Activated gamma-delta T cell treated with Interleukin-2 at 50 U/mL for 16 hours (primary cell): ENCODE measurements at places on chromosomes 13 and 19.

DNA sequence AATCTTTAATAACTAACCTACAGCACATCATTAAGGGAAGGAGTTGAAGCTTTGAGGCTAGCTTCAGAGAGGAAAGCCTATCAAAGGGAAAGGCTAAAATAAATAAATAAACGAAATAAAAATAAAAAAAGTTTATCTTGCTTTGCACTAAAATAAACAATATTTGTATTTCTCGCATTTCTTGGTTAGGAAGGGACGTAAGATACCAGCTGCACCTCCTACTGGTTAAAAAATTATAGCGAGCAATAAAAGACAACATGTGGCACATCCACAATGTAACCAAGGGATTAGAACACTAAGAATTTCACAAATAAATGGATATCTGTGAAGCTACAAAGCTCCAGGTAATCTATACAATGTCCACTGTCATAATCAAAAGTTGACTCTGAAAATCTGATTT is 194.5 kb downstream of the DACH1 start:
- no peak for DNase-seq

- no peak for DNase-seq
Measured at GRCh38 chr13:31038834-31039552, 106.5 kb downstream of the TEX26 start.

DNA sequence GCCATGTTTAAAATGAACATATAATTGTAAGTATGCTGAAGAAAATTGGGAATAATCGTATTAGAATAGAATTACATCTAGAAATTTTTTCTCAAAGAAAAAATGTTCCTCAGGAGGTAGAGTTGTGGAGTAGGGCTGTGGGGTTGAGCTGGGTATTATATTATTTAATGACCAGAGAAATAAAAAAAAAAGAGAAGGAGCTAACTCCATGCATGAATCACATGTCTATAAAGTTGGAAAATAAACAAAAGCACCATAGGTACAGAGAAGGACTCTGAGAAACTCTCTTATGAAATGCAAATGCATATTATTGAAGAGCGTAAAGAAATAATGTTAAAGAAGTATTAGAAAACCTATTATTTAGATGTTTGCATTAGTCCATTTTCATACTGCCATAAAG is 405.5 kb downstream of the EFNB2 start:
- DNase-seq: no peak

DNA sequence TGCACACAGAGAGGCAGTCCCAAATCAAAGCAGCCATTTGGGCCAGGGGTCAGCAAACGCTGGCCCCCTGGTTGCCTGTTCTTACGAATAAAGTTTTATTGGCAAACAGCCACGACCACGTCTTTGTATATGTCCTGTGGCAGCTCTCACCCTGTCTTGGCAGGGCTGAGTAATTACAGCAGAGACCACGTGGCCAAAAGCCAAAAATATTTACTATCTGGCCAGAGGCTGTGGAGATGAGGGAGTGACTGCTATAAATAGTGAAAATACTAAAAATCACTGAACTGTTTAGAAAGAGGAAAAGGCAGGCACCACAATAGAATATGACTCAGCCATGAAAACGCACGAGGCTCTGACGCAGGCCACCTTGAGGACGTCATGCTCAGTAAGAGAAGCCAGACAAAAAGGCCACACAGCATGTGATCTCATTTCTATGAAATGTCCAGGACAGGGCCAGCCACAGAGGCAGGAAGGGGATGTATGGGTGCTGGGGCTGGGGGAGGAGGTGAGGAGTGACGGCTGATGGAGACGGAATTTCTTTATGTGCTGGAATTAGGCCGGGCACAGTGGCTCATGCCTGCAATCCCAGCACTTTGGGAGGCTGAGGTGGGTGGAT is 29.4 kb downstream of the SMIM24 start:
- DNase-seq: no peak

DNA sequence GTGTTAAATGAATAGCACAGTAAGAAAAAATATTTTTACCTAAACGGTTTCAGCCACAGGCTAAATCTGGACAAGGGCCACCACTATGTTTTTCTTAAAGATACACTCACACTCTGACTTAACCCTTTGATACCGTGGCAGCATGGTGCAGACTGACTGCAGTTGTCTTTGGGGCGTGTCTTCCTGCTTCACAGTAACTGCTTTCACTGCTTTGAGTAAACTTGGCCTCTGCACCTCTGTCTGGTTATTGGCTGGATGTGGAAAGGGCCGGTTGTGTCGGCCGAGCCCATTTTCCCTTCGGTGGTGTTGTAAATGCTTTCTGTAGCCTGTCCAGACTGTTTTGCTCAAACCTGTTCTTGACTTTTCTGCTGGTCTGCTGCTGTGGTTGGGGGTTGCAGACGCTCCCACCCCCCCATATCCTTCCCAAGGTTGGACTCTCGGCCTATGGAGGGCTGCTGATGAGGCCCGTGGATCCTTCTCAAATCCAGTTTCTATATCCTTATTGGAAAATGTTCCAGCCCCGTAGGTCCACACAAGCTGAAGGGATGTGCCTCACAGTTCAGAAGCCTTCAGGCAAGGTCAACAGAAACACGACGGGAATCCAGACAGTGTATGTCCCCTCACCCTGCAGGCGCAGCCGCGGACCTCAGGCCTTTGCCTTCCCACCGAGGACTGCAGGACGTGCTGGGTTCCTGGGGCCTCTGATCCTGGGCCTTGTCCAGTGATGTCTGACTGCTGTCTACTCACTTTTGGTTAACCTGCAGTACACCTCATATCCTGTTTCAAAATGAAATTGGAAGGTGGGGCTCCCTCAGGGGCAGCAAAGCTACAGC is 90.2 kb upstream of the RNF113B start:
- no peak for DNase-seq

- DNase-seq: no peak
Measured at GRCh38 chr13:46154136-46154801, 27.7 kb downstream of the LCP1 start.

DNA sequence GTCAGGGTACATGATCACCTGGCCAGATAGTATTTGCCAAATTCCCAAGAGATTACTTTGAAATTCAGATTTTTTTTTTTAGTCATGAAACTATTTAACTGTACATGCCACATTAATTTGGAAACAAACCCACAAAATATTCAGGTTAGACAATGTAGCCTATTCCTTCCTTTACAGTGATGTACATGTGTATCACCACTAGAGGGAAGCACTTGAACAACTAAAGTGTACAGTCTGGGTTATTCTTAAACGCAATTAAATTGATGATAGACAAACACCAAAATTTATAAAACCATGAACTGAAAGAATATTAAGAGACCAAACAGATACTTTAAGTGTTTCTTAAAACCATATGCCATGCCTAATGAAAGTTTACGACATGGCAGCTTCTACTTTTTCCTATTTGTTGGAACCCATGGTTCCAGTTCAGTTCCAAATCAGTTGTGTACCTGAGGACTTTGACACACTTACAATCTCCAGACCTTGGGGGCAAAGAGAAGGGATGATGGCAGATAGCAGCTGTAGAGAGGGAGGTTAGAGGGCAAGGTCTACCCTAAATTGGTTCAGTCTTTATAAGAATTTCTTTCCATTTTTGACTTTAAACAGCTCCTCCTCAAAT is 52.8 kb downstream of the TNFSF13B start:
- no peak for DNase-seq

- DNase-seq: no peak
Measured at GRCh38 chr13:72390909-72391308, 336.5 kb downstream of the MZT1 start.

- no peak for DNase-seq
Measured at GRCh38 chr13:46405457-46405856, 18.4 kb upstream of the RUBCNL start.

- no peak for DNase-seq
Measured at GRCh38 chr13:20239748-20240147, 7.6 kb upstream of the GJB6 start.

DNA sequence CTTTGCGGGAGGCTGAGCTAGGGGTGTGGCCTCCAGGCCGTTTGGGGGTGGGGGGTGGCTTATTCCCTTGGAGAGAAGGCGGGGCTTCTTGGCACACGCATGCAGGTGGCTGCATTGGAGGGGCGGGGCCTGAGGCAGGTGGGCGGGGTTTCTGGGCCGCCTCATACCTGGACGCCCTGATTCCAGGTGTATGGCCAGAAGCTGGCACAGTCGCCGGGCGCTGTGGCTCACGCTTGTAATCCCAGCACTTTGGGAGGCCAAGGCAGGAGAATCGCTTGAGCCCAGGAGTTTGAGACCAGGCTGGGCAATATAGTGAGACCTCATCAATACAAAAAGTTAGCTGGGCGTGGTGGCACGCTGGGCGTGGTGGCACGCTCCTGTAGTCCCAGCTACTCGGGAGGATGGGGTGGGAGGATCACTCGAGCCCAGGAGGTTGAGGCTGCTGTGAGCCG is 7.8 kb downstream of the ABCA7 start:
- no peak for DNase-seq

DNA sequence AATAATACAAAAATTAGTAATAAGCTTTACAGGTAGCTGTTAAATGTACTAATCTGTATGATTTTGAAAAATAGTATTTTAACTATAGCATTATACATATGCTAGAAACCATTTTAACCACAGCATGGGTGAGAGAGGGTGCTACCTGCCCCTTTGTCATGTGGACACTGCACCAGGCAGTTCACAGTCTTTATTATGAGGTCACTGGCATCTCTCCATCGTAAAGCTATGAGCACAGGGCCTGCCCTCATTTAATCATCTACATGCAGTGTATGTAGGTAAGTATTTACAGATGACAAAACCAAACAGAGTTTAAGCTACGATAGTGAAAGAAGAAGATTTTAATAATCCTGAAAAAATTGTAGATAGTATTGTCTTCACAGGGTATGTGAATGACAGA is 21.7 kb downstream of the EDNRB start:
- DNase-seq: no peak

DNA sequence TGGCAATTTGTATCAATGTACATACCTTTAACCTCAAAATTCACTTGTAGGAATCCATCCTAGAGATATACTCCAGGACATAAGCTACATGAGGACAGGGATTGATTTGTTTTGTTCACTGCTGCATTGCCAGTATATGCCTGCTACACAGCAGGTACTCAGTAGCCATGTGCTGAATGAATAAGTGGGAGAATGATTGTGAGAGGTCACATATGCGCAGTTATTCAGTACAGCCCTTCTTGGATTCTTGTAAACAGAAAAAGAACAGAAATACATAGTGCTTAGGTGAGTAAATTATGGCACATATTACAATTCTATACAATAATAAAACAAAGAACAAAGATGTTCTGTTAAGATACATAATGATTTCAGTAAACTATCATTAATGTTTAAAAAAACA is 133.3 kb downstream of the RNF17 start:
- DNase-seq: no peak

DNA sequence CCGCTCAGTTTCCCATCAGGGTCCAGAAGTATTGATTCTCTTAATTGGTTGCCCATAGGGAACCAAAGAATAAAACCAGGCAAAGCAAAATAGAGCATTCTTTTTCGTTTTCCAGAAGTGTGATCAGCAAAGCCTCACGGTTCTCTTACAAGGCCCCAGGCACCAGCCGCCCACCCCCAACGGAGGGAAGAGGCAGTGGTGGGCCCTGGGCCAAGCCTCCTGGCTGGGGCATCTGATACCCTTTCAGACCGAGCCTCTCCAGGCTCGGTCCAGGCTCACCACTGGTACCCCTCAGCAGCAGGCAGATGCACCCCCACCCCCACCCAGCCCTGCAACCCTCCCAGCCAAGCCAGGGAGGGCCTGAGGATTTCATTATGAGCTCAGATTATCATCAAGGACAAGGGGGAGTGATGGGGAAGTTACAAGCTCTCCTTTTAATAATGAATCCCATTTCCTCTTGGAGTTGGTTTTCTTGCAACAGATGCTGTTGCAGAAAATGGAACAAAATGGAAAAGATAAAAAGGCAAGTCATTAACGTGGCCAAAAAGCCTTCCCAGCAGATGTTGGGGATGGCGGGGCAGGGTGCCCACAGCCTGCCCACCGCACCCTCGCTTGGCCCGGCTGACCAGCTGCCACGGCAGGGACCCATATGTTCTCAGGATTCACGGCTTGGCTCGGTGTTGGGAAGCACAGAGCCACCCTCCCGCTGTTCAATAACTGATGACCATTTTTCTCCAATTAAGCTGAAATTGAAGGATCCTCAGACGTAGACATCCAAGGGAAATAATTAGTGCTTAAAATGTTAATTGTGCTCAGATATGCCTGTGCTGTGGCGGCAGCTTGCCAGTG is 45.9 kb upstream of the KCTD15 start:
- DNase-seq: no peak

- DNase-seq: no peak
Measured at GRCh38 chr13:21361706-21362105, 97.4 kb downstream of the ZDHHC20 start.

DNA sequence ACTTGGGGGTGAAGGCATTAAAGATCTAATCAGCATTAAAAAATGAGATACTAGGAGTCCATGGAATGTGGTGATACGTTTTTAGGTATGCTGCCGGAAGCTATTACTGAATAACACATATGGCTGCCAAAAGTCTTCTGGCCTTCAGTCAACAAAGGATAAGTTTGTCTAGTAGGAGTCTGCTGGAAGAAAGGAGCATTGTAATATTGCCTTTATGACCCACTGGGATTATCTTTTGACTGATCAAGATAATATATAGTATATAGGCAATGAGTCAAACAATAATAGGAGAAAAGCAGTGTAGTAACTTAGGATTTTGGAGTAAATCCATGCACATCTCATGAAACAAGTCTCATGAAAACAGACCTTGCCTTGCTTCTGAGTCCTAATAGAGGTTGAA is 295.4 kb downstream of the SLITRK6 start:
- no peak for DNase-seq

- no peak for DNase-seq
Measured at GRCh38 chr13:41670873-41671443, 213.6 kb downstream of the RGCC start.

DNA sequence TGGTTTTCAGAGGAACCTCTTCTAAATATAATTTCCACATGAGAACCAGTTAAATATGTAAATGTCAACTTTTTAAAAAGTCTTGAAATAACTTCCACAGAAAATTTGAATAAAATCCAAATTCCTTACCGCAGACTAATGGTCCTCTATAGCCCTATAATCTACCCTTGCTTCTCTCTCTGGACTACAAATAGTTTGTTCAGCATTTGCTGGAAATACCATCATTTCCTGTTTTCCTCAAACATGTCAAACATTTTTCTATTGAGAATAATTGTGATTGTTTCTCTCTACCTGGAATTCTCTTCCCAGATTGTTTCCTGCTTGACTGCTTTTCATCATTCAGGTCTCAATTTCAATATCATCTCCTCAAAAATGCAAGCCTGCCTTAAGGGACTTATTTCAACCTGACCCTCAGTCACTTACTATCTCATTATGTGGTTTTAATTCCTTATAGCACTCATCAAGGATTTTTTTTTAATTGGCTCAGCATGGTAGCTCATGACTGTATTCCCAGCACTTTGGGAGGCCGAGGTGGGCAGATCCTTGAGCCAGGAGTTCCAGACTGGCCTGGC is 898.9 kb upstream of the MIR17HG start:
- DNase-seq: no peak

- DNase-seq: no peak
Measured at GRCh38 chr19:21584537-21584936, 79.1 kb downstream of the ZNF429 start.

GRCh38 chr13:108342369-108343289 is 73.1 kb downstream of the TNFSF13B start:
- DNase-seq: no peak

GRCh38 chr13:26022538-26023292 is 29.1 kb downstream of the SHISA2 start:
- no peak for DNase-seq

GRCh38 chr19:39796000-39796498 is 17.4 kb downstream of the LEUTX start:
- DNase-seq: no peak

GRCh38 chr19:35219008-35219407 is 9.5 kb downstream of the FAM187B start:
- no peak for DNase-seq

- DNase-seq: no peak
Measured at GRCh38 chr13:50001287-50001686, 4.4 kb downstream of the TRIM13 start.
